ENCODE measurements at places on chromosomes 7 and 10.

DNA sequence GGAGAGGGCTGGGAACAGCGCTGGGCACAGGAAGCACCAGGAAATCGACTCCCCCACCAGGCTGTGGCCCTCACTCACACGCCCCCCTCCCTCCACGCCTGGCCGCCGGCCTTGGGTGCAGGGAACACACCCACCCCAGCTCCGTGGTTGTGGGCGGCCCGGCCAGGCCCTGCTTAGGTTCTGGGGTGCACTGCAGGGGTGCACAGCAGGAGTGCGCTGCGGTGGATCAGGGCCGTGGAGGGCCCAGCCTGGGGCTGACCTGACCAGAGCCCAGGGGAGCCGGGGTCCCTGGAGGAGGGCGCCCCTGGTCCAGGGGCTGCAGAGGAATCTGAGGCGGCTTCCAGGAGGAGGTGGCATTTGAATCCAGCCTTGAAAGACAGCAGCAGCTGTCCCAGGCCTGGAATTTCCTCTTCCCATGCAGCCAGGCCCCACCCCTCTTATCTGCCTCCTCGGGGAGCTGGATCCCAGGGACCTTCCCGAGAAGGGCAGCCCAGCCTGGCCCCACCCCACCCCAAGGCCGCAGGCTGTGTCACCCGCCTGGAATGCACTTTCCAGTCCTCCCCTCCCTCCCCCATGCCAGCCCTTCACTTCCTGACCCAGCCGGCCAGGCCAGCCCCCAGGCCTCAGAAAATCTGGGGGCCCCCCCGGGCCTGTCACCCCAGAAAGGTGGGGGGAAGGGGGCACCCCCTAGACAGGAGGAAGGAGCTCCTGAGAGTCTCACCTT is 18.4 kb upstream of the PDGFA start:
- no peak for DNase-seq

DNA sequence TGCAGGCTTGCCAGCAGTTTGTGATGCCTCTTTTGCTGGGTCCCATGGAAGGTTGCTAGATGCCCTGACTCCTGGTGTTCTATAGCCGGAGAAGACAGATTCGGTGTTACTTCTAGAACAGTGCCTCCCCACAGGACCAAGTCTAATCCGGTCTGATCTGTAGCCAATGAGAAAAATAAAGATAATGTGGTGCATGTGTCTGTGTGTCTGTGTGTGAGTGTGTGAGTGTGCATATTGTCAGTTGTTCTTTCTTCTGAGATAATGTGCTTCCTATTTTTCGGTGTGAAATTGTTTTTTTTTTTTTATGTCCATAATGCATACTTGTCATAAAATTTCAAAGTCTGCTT is 29.7 kb upstream of the ZNRF2 start:
- DNase-seq: no peak

DNA sequence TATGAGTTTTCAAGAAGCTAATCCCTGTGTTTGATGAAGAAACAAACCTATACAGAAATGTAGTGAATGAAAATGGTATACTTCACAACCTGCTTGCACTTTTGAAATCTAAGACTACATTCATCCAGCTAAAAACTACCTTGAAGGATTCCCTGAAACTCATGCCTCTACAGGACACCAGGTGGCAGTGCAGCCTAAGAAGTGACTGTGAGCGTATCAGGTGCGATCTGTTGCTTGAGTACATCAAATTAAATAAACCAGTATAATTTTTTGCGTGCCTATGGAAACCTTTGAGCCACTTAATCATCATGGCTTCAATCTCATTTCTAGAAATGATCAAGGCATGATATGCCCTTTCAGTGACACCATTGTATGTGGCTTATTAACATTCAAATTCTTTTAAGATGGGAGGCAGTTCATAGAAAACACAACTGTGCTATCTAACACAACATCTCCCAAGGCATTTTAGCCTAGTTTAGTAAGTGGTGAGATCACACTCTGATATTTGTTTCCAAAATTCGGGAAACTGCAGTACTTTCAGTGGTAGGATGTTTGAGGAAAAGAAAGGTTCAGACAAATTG is 57.4 kb downstream of the PPP1R17 start:
- peak; percentile 59 for DNase-seq

DNA sequence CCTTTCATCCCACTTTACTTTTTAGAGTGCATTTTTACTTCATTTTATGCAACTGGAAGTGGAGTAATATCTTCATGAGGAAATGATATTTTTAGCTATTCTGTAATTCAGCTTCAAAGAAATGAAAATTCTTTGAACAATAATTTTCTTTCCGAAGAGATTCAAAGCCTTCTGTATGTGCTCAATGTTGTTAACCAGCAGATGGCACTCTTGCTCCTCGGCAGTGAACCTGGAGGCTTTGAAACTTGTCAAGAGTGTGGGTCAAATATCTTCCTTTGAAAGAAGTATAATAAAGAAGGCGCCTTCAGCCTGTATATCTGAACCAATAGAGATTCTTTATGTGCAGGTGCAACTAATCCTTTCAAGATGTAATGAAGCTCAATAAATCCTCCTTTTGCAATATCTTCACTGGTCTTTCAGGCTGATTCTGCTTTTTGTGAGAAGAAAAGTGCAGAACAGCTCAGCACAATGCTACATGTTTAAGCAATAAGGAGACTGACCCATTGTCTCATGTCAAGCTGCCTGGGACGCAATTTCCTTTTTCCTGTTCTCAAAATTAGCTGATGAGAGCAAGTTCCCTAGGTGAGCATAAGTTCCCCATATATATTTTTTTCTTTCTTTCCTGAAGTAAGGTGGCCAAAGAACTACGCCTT is 258.4 kb downstream of the SEMA3A start:
- peak; percentile 30 for DNase-seq

GRCh38 chr7:23486002-23486773 is 15.9 kb upstream of the IGF2BP3 start:
- DNase-seq: no peak

DNA sequence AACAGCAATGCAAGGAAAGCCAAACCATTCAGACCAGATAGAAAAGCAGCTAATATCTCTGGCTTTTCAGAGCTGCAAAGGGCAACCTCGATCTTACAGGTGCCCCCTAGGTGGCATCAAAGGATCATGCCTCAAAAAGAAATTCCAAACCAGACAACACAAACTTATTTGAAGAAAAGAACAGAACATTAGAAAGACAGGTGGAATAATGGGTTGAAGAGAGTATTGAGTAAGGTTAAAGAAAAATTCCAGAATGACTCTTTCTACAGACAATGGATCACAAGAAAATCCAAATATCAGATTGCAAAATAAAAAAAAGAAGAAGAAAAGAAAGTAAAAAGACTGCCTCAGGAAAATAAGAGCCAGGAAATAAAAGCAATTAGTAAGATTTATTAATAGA is 213.7 kb downstream of the ELMO1 start:
- DNase-seq: no peak

DNA sequence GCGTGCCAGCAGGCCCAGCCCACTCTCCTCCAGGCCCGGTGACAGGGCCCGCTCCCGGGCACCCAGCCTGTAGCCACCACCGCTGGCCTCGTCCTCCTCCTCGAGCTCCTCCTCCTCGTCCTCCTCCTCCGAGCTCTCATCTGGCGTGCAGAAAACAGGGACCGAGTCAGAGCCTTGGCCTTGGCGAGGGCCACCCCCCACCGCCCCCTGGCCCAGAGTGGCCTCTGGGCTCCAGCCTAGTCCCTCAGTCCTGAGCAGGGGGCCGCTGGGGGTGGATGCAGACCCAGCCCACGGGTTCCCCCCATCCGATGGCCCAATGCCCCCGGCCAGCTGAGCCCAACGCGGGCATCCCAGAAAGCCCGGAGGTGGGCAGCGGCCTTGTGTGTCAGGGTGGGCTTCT is 62.9 kb downstream of the SLC29A4 start:
- no peak for DNase-seq

DNA sequence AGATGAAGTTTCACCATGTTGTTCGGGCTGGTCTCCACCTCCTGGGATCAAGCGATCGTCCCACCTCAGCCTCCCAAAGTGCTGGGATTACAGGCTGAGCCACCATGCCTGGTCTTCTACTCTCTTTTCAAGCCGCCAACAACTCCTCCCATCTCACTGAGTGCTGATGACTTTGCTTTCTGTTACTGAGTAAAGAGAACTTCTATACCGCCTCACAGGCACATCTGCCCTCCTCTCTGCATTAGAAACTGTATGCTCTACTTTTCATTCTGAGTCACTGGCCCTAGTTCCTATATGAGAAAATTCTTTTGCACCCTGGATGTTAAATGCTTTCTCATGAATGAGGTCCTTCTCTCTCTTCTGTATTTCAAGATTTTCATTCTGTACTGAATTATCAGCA is 2.2 kb upstream of the ZNF239 start:
- DNase-seq: no peak

DNA sequence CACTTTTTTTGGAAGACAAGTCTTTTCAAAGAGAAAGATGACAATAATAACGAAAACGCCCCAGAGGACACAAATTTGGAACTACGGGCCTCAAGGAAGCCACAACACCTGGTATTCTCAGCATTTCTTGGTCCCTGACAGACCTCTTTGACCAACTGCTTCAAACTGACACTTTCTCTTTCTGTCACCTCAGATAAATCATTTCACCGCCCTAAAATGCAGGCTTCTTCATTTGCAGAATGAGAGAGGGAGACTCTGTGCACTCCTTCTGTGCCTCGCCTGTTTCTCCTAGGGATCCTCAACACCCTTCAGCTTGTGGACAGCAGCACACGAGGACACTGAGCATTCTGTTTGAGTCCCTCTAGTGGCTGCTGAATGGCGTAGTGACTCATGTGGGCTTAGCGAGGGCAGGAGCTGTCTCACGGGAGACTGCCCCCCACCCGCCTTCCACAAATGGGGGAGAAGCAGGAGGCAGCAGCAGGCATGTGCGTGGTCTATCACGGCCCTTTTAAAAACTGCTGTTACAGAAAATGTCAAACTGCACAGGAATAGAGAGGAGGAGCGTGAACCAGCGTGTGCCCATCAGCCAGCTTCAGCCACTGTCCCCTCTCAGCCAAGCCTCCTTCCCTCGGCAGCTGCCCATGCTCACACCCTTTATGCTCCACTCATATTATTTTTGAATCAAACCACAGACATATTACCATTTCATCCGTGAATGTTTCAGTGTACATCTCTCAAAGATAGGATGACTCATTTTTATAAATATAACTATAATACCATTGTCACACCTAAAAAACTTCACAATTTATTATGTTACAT is 41.4 kb downstream of the GSDME start:
- peak; percentile 10 for DNase-seq

DNA sequence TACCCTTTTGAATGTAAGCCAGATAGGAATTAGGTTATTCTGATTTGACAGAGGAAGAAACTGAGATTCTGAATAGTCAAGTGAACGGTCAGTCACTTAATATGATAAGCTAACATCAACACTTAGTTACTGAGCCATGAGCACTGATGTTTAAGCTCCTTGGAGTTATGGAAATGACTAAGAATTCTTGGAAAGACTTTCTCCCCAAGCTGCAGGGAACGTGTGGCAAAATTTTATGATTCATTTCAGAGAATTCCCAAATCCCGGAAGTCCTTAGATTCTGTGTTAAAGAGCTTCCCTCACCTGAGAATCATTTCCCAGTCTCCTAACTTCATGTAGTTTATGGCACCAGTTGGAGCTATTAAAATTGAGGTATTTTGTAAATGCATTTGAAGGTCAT is 330.9 kb downstream of the XPNPEP1 start:
- no peak for DNase-seq

DNA sequence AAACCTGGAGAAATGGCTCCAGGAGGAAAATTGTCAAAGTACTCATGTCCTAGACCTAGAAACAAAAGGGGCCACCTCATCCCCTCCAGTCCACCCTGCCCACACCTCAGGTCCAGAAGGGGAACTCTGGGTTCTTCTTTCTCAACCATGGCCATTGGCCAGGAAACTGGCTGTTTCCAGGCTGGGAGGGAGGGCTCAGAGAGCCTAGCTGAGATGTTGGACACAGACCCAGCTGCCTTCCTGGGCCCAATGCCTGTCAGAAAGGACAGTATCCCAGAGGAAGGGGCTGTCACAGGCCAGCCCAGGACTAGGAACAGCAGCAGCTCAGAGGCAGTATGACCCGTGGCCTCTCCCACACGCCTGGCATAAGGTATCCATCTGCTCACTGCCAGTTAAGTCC is 9.6 kb downstream of the GRID1 start:
- DNase-seq: no peak

DNA sequence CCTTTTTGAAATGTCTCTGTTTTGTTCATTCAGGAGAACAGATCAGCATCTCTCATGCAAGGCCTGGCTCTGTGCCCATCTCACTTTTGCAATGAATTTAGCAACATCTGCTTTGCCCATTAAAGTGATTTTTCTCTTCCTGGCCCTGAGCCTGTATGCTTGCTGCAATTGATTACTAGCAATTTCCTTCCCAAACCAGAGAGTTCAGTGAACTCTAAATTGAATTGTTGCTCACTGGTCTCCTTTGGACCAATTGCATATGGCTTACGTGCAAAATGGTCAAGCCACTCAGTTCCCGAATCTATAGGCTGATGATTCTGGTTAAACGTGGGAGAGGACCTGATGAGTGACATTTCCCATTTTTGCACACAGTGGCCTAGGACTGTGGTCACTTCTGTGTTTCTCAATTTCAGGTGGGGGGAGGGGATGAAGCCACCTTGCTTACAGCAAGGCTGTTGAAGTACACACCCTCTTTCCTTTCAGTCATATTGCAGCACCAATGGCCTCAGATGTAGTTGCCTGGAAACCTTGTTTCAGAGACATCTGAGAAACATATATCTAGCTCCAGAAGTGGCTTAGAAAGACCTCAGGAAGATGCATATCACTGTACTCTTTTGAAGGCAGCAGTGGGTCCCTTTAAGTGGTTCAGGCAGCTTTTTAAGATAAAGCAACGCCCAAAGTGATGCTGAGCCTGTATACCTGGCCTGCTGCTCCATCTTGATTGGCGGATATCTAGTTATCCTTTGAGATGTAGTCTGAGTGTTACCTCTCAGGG is 201.4 kb downstream of the PTEN start:
- peak; percentile 94 for DNase-seq

GRCh38 chr7:38309555-38309954 is 36.1 kb upstream of the TARP start:
- peak; percentile 53 for DNase-seq

- DNase-seq: no peak
Observed at GRCh38 chr10:5390607-5391205, 13.9 kb downstream of the TUBAL3 start.
